Non-pigmented ciliary epithelial cell (primary cell): ENCODE measurements at places on chromosomes 1 and 21.

DNA sequence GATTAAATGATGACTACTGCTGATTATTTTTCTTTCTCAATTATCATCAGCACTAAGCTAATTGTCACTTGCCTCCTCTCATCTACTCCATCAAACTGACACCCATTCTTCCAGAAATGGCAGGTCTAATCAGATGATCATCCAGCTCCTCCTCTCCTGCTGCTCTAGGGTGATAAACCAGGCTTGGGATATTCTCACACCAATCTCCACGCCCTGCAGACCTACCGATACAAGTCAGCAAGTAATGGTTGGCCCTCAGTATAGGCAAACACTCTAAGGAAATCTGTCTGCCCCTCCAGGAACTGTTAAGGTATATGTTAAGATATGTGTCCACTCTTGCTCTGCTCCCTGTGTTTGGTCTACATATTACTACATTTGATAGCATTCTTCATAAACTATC is 36.3 kb upstream of the C1orf21 start:
- no peak for DNase-seq

DNA sequence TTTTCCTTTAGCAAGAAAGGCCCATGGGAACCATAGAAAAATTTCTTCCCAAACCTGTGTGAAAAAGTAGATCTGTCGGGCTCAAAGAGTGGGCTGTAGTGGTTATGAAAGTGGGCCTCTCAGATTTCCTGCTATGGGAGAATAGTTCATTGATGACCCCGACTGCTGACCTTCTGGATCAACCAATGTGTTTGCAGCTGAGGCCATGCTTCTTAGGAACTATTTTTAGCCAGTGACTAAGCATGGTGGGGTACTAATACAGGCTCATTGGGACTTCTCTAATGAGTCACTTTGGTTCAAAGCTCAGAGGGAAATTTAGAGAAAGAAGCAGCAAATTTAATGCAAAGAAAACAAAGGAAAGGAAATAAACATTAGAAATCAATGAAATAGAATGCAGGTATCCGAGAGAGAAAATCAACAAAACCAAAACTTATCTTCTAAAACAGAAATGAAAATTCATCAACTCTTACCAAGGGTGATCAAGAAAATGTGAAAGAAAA is 12.6 kb upstream of the PSMA5 start:
- peak; percentile 90 for DNase-seq

GRCh38 chr1:74222701-74223100 is 12.5 kb upstream of the TNNI3K start:
- DNase-seq = no peak

DNA sequence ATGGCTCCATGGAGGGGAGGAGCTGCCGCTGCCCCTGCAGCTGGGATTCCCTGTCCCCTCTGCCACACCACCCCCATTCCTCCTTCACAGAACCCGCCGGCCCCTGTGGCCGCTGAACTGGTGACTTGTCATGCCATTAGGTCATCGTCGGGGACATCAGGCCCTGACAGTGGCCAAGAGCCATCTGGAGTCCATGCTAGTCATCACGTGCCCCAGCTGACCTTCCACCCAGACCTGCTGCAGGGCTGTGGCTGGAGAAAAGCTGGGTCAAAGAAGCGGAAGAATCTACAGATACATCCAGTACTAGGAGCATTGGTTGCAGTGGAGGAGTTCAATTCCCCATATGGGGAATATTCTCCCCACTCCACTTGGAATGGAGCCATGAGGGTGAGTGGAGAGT is 78.1 kb downstream of the KCNJ15 start:
- no peak for DNase-seq

DNA sequence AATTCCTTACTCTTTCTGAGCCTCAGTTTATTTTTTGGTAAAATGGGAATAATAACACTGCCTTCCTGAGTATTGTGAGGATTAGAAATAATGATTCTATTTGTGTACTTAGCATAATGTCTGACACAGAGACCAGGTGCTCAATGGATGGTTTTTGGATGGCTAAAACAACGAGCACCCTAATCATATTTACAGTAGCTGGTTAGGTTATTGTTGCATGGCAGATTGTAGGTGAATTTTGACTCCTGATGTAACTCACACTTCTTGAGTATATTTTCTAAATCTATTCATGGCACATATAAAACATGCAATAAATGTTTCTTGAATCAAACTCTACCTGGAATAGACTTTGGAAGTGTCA is 11.9 kb upstream of the DUSP10 start:
- no peak for DNase-seq

DNA sequence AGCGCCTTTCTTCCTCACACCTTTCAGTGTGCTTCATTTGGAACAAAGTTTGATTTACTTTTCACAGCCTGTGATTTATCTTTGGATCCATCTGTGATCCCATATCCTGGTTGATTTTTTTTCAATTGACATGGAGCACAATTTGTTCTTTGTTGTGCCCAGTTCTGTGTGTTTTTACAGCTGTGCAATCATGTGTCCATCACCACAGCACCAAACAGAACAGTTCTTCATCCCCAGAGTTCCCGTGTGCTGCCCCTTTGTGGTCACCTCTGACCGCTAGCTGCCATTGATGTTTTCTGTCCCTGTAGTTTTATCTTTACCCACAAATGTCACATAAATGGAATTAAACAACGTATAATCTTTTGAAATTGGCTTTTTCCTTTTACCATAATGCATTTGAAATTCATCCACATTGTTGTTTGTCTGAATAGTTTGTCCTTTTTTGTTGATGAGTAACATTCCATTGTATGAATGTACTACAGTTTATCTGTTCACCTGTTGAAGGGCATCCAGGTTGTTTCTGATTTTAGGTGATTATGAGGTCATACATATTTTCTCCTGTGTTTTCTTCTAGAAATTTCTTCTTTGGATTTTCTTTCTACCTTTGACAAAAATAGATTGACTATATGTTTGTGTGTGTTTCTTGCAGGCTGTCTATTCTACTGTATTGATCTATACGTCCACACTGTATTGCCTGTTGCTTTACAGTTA is 17.4 kb downstream of the MIGA1 start:
- DNase-seq = no peak

GRCh38 chr1:167751676-167752075 is 29.9 kb downstream of the MPZL1 start:
- no peak for DNase-seq

DNA sequence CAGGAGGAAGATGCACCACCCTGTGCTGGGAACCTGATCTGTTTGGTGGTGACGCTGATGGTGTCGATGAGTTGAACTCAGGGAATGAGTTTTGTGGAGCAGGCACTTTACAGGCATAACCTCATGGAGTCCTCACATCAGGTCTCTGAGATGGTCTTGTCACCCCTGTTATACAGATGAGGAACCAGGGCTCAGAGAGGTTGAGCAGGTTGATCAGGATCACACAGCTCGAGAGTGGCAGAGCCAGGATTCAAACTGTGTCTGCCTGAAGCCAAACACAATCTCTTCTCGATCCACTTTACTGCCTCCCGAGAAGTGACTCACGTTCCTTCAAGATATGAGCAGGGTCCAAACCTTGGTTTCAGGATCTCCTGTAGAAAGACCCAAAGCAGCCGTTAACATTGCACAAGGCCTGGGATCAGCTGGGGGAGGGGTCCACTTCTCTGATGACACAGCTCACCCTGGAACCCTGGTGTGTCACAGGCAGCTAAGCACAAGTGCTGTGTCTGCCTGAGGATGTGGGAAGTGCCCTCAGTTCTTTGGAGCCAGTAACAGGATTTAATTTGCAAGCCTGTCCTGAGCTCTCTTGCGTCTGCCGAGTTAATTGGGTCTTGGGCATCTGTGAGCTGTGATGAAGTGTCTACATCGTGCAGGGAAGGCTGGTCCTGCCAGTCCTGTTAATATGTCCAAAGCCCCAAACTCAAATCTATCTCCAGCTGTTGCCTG is 65.4 kb upstream of the STUM start:
- no peak for DNase-seq

DNA sequence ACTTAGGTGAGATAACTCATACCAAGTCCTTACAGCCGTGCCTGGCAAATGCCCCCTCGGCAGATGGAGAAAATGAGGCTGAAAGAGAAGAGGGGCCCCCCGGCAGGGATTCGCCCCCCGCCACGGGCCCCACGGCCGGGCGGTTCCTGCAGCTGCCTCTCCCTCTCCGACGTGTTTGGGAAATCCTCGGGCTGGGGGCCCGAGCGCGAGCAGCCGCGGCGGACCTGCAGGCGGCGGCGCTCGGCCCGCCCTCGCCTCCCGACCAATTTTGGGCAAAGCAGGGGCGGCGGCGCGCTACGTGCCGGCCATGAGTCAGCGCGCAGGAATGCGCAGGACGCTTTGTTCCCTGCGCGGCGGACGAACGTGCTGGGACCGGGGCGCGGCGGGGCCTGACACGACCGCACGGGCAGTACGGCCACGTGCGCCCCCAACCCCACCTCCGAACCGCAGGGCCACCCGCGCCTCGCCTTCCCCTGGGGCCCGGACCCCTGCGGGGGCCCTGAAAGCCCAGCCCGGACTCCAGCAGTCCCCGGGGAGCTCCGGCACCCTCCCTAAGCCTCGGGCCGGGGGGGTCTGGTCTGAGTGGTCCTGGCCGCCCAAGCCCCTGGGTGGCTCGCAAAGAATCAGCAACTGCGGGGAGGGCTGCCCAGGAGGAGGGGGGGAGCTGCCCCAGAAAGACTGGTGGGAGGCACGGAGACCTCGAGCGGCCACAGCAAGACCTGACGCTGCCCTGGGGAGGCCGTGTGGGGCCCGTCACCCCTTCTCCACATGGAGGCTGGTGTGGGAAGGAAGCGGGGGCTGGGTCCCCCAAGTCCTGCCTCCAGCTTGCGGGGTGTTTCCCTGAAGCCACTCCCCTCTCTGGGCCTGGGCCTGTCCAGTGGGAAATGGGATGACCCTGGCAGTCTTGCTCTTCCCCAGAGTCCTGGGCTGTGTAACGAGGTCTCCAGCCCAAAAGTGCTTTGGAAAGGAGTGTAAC is 11.9 kb upstream of the EDN2 start:
- no peak for DNase-seq

DNA sequence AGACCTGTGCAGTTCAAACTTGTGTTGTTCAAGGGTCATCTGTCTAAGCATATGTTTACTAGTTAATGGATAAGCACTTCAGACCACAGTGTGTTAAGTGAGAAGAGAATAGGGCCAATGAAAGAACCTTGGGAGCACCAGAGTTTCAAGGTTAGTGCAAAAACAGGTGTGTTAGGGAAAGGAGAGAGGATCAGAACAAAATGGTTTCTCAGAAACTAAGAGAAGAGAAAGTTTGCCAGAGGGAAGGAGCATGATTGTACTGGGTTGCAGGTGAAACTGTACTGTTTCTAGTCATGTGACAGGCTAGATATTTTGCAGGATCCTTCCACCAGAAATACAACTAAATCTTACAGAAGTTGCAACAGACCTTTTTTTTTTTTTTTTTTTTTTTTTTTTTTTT is 23.3 kb downstream of the RPRD2 start:
- no peak for DNase-seq

DNA sequence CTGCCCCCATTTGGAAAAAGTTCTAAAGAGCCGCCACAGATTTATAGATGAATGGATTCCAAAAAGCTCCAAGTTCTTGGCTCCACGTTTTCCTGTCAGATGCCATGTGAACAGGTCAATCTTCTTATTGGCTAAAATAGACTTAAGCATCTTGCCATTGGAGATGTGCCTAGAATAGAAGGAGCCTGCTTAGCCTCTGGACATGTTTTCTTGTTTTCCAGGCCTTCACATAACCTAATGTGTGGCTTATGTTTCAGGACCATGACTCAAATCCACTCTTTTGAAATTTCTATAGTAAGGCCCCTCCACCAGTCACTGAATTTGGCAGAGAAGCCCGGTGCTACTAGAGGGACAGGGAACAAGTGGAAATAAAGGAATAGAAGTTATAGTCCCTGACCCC is 31.5 kb downstream of the PHC2 start:
- no peak for DNase-seq

- no peak for DNase-seq
Measured at GRCh38 chr1:63917571-63918417, 144.0 kb downstream of the ROR1 start.
